EH (cell line): ENCODE measurements at places on chromosomes 3 and 15.

DNA sequence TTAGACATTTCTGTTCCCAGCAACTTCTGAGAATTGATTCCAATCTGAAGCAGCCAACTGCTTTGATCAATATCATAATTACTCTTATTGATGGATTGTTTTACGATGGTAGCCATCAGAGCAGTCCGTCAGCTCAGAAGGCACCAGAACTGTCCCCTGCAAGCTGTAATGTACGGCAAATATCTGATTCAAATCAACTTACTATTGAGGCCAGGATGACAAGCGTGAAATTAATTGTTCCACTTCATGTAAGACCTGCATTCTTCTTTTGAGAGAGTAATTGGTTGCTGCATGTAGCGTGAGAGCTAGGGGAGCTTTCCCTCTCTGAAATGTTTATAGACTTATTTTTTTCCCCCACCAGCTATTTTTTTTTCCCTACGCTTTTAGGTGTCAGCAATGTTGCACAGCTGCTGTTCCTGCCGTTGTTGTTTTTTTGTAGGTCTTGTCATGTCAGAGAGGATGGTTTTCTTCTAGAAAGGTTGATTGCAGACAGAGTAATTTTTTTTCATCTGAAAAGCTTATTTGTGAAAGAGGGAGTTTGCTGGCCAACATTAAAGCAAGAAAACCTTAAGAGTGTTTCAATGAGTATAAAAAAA is 134.9 kb downstream of the CACNA2D3 start:
- DNase-seq = no peak

- DNase-seq = no peak
Measured at GRCh38 chr15:43206054-43206453, 14.8 kb downstream of the EPB42 start.

DNA sequence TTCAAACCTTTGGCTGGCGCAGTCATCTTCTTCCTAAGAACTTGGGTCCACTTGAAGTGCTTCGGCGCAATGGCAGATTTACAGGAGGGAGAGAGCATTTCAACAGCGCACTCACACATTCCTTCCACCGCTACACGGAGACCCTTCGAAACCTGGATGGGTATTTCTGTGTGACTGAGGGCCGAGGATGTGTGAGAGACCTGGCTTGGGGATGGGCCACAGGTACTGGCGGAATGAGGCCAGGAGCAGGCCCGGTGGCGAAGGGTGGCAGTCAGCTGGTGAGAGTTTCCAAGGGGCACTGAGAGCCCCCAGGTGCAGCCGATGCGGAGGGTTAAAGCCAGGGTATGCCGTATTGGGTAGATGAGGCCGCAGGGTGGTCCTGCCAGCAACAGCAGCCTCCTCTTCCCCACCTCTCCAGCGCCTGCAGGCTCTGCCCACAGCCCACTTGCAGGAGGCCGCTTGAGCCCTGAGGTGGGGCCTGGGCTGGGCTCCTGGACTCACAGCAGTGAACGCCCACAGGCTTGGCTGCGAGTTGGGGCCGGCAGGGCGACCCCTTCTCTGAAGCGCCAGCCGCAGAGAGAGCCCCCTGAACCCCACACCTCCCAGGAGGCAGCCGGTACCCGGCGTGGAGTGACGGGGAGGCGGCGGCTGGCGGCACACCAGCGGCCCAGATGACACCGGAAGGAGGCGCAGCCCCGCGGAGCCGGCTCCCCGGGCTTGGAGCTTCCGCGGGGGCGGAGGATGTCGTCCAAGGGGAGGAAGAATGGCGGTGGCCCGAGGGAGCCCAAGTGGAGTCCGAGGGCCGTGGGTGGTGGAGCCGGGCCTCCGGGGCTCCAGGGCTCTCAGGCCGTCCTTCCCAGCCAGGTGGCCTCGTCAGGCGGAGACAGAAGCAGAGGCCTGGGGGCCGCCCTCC is 166.5 kb downstream of the NSMCE3 start:
- peak; percentile 65 for DNase-seq

DNA sequence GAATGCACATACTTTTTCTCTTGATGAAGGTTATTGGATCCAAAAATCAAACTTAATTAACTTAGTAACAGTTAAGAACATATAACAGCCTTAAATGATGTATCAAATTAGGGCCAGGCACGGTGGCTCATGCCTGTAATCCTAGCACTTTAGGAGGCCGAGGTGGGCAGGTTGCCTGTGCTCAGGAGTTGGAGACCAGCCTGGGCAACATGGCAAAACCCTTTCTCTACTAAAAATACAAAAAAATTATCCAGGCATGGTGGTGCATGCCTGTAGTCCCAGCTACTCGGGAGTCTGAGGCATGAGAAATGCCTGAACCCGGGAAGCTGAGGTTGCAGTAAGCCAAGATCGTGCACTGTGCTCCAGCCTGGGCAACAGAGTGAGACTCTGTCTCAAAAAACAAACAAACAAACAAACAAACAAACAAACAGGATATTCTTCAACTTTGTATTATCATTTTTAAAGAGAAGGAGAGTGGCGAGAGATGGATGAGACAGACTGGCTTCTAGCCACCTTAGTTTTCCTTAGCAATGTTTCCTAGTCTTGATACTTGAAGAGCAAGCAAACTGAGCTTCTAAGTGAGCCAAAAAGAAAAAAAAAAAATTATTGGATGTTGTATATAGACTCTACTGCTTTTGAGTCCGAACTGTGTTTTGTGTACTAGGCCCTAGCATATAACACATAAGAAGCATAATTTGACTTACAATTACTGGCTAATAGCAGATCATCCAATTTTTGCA is 13.8 kb downstream of the SPRED1 start:
- DNase-seq = peak; percentile 51

DNA sequence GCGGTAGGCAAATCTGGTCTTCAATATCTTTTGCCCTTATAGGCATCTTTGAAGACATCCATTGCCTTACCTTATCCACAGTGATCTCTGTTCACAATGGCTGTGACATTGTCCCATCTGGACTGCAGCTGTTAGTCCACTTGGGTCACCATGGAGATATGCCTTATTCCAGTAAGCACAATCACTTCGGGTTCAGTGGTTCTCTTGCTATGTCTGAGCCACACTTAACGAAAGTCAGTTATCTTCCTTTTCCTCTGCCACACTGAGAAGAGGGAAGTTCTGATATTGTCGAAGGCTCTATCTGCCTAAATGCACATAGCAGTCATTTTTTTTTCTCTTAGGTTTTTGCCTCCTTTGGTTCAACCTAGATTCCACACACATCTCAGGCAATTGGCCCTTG is 119.0 kb upstream of the SATB1 start:
- DNase-seq = no peak

DNA sequence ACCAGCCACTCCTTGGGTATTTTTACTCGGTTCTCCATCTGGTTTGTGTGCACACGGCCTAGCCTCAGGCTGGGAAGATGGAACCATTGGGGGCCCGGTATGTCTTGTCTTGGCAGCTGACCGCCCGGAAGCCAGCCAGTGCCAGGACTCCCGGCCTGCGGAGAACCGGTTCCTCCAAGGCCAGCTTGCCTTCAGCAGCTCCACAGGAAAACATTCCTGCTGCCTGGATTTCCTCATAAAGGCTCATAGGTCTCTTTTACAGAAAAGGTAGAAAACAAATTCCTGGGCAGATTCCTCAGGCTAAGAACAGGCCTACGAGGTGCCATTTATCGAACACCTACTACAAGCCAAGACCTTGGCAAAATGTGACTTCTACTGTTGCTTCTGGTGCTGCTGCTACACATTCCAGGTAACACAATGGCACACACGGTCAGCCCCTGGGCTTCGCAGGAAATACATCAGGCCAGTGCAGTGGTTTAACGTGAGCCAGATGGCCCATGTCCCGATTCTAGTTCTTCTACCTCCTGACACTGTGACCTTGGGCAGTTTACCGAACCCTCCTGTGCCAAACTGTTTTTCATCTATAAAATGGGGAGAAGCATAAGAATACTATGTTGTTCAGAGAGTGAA is 141.8 kb downstream of the OPA1 start:
- no peak for DNase-seq
